ENCODE measurements at places on chromosomes 2 and 18. TPM values are rescaled to one million over a fixed set of nuclear protein-coding genes. Genes with fewer than 3 reads are reported as not detected.
A peak's percentile ranks its signal among the peaks of the same experiment; 100 is the strongest.

NT5DC4 gene
- total RNA-seq = not detected

DNA sequence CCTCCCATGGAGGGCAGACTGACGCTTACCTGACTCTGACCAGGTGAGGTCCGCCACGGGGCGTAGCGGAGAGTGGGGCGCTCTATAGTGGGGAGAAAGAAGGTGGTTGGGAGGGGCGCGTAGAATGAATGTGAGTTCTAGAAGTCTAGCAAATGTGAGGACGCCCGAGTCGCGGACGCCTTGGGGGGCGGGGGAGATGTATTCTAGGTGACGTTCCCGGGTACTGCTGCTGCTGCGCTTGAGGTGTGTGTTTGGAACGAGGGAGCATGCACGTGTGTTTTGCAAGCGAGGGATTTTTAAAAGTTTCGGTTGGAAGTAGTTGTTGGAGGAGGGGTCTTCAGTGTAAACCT lies 758 bp downstream of the RIF1 start:
- no peaks in the 10 kb centered on the region for H3K27me3 ChIP-seq
- peaks cover 23% of the 10 kb centered on the region for H3K4me1 ChIP-seq
- peak overlapping the region; percentile 92 for H3K27ac ChIP-seq
- peaks cover 35% of the 10 kb centered on the region for H3K36me3 ChIP-seq
- no peak for DNase-seq

LYG2 gene
- not detected for total RNA-seq

GRCh38 chr18:29540548-29540947 lies 1363.6 kb upstream of the CDH2 start:
- H3K4me3 ChIP-seq = no peak overlapping the region
- H3K4me1 ChIP-seq = no peaks in the 10 kb centered on the region
- DNase-seq = no peak
- H3K27me3 ChIP-seq = no peaks in the 10 kb centered on the region

Measured in esophagus muscularis mucosa (tissue), 4 donors.